Activated CD4-positive, alpha-beta T cell treated with anti-CD3 and anti-CD28 coated beads, Interleukin-2, amount 10 ng/mL, durations not matched to agents 24 days and 14 days (primary cell): ENCODE measurements at places on chromosomes 2 and 18. TPM values are rescaled to one million over a fixed set of nuclear protein-coding genes. Genes with fewer than 3 reads are reported as not detected.

HOXD8 gene
- not detected in 2 replicates for total RNA-seq

KLHL29 gene
- 3.7 and 3.8 TPM in 2 replicates for total RNA-seq

PAIP2B gene
- 0.63 and 0.64 TPM in 2 replicates for total RNA-seq

SKOR2 gene
- not detected in 2 replicates for total RNA-seq

SMARCAL1 gene
- 27.4 and 29.0 TPM in 2 replicates for total RNA-seq

GCKR gene
- total RNA-seq, result not detected in 2 replicates

ATAD2B gene
- 23.9 and 24.3 TPM in 2 replicates for total RNA-seq

TUBA3E gene
- not detected in 2 replicates for total RNA-seq

CTLA4 gene
- total RNA-seq, result 104 TPM in 2 replicates

SCLY gene
- total RNA-seq, result 109 TPM in 2 replicates

C2orf78 gene
- total RNA-seq, result 0.07 TPM in 1 of 2 replicates, not detected in the other

GYPC gene
- total RNA-seq, result 120 and 122 TPM in 2 replicates

MOGAT1 gene
- not detected in 2 replicates for total RNA-seq

VAMP8 gene
- 90.9 and 91.3 TPM in 2 replicates for total RNA-seq

PDE1A gene
- not detected in 2 replicates for total RNA-seq

UGT1A4 gene
- total RNA-seq, result not detected in 2 replicates

AQP12A gene
- not detected in 2 replicates for total RNA-seq

RGPD4 gene
- total RNA-seq, result not detected in 2 replicates

CHRNG gene
- total RNA-seq, result not detected in 2 replicates

IL18RAP gene
- total RNA-seq, result 15.0 and 16.9 TPM in 2 replicates

IL1B gene
- 0.33 and 0.92 TPM in 2 replicates for total RNA-seq

CTDSP1 gene
- total RNA-seq, result 103 and 106 TPM in 2 replicates

IL1RN gene
- 3.0 and 3.3 TPM in 2 replicates for total RNA-seq
